ENCODE measurements at places on chromosomes 1 and 21. TPM values are rescaled to one million over a fixed set of nuclear protein-coding genes. Genes with fewer than 3 reads are reported as not detected.

LRRC71 gene
- 0.55 TPM for polyA plus RNA-seq

GRCh38 chr1:207676153-207676552, 31.2 kb downstream of the CR1L start:
- DNase-seq: no peak

DNA sequence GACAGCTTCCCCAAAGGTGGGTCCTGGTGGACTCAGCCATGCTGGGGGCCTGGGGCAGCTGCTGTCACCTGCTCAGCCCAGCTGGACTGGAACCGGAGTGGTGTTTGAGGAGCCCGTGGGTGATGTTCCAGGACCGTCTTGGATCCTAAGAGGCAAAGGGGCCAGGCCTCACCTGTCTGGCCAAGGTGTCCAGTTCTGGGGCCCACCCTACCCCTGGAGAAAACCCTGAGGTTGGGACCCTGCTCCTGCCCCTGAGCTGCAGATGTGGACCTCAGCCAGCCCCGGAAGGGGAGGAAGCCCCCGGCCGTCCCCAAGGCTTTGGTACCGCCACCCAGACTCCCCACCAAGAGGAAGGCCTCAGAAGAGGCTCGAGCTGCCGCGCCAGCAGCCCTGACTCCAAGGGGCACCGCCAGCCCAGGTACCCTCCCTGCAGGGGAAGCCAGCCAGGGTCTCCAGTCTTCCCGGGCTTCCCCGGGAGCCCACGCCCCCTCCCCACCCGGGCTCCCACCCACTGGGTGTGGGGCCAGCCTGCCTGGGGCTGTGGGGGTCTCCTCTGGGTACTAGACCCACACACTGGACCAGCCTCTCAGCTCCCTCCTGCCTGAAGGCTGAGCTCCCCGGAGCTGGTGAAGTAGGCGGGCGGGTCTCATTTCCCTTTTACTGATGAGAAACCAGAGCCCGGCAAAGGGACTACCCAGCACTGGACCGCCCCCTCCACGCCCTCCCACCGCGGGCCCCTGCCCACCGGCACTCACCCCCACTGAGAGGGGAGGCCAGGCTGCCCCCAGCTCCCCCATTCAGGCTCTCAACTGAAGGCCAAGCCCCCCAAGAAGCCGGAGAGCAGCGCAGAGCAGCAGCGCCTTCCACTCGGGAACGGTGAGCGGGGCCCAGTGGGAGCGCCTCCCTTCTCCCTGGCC, 1.3 kb downstream of the AIRE start:
- DNase-seq: no peak

- peak; percentile 89 for DNase-seq
Measured at GRCh38 chr1:230822092-230822581, 46.2 kb downstream of the C1orf198 start.

DNA sequence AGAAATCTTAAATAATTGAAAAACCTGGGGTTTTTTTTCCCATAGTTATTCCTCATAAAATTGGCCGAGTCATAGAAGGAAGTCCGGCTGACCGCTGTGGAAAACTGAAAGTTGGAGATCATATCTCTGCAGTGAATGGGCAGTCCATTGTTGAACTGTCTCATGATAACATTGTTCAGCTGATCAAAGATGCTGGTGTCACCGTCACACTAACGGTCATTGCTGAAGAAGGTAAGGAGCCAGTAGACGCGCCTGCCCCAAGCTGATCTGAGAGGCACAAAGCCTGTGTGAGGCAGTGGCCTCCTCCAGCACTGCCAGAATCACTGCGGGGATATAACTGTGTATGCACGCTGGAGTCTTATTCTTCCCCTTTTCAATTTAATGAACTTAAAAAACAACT, 100.3 kb downstream of the PHTF1 start:
- DNase-seq: no peak

SLAMF7 gene
- polyA plus RNA-seq: not detected

PGLYRP4 gene
- not detected for polyA plus RNA-seq

- no peak for DNase-seq
Measured at GRCh38 chr1:244322791-244323521, 128.8 kb downstream of the ADSS2 start.

DNA sequence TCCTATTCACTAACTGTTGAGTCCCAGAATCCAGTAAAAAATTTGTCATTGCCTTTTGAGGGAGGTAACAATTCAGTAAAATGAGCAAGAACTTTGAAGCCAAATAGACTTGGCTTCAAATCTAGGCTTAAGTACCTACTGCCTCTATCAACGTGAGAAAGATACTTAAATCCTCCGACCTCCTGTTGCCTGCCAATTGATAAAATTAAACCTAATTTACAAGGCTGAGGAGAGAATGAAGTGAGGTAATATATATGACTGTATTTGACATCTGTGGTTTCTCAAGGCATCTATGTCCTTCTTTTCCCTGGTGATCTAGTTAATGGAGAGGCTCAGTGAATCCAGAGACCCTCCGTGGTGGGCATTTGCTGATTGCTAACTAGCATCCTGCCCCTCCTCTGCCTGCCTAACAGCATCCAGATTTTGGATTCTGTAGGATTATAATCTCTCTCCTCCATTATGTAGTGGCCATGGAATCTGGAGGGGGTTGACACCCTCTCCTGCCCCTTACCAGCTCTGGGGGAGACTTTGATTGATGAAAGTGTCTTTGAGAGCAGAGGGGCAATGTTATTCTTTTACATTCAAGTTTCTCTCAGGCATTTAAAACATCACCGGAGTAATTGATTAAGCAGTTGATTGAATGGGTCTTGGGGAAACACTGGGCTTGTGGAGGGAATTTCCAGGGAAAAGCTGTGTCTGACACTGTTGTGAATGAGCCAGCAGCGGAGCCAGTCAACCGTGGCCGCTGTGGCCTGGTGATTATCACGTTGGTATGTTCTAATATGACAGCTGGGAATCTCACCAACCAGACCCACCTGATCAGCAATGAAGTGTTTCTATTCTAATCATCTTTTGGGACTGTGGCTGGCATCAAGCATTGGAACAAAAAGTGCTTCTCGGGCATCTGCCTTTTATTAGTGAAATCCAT, 140.7 kb upstream of the FAM78B start:
- no peak for DNase-seq

- no peak for DNase-seq
Measured at GRCh38 chr1:3403011-3403345, 51.5 kb upstream of the ARHGEF16 start.

DNA sequence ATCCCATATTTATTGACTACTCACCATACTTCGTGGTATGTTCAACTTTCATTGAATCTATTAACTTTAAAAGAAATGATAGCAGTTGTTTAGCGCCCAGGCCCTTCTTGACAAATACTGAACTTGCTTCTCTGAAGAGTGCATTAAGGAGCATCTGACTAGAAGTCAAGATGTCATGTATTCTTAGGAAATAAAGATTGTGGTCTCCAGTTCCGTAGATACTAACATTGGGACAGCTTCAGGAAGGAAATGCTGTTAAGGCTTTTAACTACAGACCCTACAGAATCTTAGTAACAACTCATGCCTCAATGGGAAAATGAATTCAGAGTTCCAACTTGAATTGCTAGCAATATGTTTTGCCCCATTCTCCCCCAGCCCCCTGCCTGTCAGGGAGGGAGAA, 14.8 kb downstream of the LYST start:
- no peak for DNase-seq

IKBKE gene
- 5.5 TPM for polyA plus RNA-seq

- DNase-seq: no peak
Measured at GRCh38 chr1:31785020-31785946, 21.1 kb upstream of the ADGRB2 start.

DNA sequence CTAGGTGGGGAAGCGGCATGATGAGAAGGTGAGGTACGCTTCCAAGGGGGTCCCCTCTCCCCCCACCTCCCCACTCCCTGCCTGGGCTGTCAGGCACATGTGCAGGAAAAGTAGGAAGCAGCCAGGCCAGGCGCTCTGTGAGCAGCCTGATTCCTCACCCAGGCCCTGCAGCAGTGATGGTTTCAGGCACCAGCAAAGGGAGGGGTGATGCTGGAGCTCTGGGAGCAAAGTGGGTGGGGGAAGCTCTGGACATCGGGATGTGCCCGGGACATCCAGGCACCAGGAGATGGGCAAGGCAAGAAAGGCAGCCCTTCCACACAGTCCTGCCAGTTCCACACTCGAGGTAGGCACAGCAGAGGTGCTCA, 106.1 kb downstream of the CRYAA start:
- DNase-seq: no peak

- DNase-seq: no peak
Measured at GRCh38 chr1:240004086-240004749, 87.5 kb upstream of the FMN2 start.

LRRC8B gene
- 6.7 TPM for polyA plus RNA-seq

DNA sequence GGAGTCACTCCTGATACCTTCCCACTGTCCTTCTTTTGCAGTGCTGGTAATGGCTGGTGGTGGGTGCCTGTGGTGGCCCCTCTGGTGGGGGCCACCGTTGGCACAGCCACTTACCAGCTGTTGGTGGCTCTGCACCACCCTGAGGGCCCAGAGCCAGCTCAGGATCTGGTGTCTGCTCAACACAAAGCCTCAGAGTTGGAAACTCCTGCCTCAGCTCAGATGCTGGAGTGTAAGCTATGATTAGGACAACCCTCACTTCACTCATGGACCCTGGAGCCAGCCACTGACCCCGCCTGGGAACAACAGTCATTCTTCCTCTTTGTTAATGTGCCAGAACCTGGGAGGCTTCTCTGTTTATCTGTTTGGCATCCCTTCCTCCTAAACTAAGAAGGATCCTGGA, 1.1 kb upstream of the ATP8B2 start:
- DNase-seq: no peak

- DNase-seq: no peak
Measured at GRCh38 chr21:14064296-14064645, 146.5 kb downstream of the LIPI start.

DNA sequence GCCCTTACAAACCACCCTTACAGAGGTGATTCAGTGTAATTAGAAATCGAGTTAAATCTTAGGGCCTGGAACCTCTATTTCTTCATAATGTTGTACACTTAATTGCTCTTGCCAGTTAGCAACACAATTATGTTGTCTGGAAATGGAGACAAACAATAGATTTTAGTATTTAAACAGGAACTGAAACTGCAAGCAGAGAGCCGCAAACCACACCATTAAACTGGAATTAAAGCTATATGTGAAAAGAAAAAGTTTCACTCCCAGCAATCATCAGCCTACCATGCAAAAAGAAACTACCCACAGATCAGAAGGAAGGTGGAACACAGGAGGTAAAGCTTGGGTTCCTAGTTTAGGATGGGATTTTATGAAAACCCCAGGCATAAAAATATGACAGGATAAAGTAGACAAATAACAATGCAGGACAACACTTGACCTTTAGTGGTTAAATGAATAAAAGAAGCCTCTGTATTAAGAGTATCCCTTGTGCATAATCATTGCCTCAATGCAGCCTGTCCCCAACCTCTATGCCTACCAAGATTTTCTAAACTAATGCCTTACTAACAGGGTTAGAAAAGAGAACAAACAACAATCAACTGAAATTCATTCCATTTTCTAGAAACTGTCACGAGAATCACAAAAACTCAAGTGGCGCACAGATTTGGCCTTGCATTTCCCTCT, 304.3 kb upstream of the ESRRG start:
- no peak for DNase-seq

MAEL gene
- polyA plus RNA-seq: 0.40 TPM

FCER1A gene
- not detected for polyA plus RNA-seq

GRCh38 chr1:205803986-205804385, 9.0 kb downstream of the SLC41A1 start:
- DNase-seq: no peak

- DNase-seq: no peak
Measured at GRCh38 chr1:213600879-213601278, 386.9 kb upstream of the PROX1 start.

F3 gene
- polyA plus RNA-seq: 7.9 TPM

GRCh38 chr1:6448749-6449631, 17.0 kb downstream of the TNFRSF25 start:
- DNase-seq: no peak

- DNase-seq: no peak
Measured at GRCh38 chr1:7645751-7646048, 125.4 kb upstream of the VAMP3 start.

DNA sequence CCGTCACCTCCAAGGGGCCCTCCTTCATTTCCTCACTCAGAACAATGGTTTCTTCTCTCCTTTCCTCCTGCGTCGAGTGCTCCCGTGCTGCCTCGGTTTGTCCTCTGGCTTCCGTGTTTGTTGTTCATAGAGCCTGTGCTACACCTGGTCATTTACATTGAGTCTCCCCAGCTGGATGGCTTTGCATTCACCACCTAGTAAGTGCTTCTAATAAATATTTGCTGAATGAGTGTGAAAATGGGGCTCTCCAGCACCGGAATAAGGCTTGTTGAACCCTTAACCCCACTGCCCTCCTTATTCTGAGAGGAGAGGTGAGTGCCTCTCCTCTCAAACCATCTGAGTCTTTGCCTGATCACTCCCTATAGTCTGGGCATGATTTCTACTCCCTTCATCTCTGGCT, 104.9 kb downstream of the CNIH3 start:
- DNase-seq: no peak

CYP4Z1 gene
- not detected for polyA plus RNA-seq

- DNase-seq: no peak
Measured at GRCh38 chr1:159802111-159802510, at the start of gene FCRL6. FCRL6 (plus strand) TSS chr1:159802360; CDS start chr1:159802425, 65 bp downstream.

GRCh38 chr1:91523482-91523881, 22.8 kb downstream of the CDC7 start:
- no peak for DNase-seq

GRCh38 chr1:86184426-86184825, 27.9 kb upstream of the COL24A1 start:
- DNase-seq: peak; percentile 60

DNA sequence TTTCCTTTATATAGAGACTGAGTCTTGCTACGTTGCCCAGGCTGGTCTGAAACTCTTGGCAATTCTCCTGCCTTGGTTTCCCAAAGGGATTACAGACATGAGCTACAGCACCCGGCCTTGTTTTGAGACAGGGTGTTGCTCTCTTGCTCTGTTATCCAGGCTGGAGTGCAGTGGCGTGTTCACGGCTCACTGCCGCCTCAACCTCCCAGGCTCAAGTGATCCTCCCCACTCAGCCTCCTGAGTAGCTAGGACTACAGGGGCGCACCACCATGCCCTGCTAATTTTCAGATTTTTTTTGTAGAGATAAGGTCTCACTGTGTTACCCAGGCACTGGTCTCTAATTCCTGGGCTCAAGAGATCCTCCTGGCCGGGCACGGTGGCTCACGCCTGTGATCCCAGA, 14.8 kb downstream of the LCK start:
- no peak for DNase-seq

- no peak for DNase-seq
Measured at GRCh38 chr1:199794105-199794863, 233.2 kb upstream of the NR5A2 start.

- no peak for DNase-seq
Measured at GRCh38 chr1:27569088-27569460, 34.9 kb downstream of the AHDC1 start.

- no peak for DNase-seq
Measured at GRCh38 chr1:228371741-228372182, 34.9 kb downstream of the TRIM11 start.

TAS1R1 gene
- 3.3 TPM for polyA plus RNA-seq

GRCh38 chr1:229696385-229696784, 70.3 kb downstream of the URB2 start:
- DNase-seq: no peak

FOXO6 gene
- polyA plus RNA-seq: 7.2 TPM

- no peak for DNase-seq
Measured at GRCh38 chr1:234902774-234903547, 225.7 kb downstream of the TOMM20 start.

Data from muscle of arm (tissue), 14 donors.